ENCODE measurements at places on chromosomes 13 and 19. TPM values are rescaled to one million over a fixed set of nuclear protein-coding genes. Genes with fewer than 3 reads are reported as not detected.

DNA sequence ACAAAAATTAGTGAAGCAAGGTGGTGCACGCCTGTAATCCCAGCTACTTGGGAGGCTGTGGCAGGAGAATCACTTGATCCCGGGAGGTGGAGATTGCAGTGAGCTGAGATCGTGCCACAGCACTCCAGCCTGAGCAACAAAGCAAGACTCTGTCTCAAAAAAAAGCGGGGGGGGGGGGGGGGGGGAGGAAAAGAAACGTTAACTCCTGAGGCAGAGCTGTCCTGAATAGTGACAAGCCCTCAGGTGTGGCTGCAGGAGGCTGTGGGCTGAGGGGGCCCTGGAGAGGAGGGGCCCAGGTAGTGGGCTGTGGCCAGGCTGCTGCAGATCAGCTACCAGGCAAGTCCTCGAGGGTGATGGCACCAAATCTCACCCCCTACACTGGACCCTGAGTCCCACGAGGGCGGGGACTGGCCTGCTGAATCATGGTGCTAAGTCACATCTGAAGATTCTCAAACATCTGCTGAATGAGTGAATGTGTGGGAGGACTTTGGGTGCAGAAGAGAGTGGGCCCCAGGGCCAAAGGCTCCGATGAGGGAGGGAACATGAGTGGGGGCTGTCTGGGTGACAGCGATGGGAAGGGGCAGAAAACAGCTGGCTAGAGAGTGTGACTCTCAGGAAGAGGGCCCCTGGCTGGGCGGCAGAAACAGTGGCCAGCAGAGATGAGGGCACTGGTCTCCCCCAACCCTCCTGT lies 24.6 kb upstream of the ATP1A3 start:
- no peak for DNase-seq

DNA sequence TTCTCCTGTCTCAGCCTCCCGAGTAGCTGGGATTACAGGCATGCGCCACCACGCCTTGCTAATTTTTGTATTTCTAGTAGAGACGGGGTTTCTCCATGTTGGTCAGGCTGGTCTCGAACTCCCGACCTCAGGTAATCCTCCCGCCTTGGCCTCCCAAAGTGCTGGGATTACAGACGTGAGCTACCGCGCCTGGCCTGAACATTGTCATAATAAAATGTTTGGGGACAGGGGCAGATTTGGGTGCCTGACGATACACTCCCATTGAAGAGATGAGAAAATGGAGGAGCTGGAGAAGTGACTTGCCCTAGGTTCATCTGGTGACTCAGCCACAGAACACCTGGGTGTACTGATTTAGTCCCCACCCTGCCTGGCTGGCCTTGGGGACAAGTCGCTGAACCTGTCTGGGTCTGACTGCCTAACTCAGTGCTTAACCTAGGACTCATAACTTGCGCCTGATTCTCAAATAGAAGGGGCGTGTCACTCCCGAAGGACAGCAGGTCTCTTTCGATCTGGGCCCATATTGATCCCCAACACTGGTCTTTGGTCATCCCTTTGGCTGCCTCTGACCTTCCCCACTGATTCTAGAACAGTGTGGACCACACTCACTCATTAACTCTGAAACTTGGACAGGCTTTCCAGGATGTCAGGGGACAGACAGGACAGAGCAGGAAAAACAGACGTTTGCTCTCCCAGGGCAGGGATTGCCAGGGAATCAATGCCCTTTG lies 7.6 kb upstream of the BICRA start:
- no peak for DNase-seq

DNA sequence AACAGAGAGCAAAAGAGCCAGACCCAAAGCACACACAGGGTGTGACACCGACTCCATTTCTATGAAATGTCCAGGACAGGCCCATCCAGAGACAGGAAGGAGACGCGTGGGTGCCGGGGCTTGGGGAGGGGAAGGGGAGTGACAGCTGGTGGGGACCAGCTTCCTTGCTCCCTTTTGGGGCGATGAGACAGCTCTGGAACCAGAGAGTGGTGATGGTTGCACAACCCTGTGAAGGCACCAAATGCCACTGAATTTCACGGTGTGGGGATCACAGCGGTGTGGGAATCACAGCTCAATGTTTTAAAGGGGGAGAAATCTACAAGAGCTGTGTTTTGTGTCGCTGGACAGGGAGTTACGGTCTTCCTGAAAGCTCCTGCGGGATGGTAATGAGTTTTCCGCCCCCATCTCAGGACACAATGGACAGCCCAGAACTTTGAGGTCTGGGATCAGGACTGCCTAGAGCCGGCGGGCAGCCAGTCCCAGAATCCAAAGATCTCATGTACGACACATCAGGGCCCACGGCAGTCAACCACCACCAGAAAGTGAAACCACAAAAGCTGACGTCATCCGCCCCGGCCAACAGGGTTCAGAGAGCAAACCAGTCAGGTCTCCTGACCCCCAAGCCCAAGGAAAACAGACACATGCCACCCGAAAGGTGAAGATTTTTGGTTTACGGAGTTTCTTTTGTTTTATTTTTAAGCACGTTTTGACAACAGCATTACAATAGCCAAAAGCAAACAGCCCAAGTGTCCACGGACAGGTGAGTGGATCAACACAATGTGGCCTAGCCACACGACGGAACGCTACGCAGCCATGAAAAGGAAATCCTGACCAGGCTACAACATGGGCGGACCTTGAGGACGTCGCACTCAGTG lies 7.3 kb downstream of the SGTA start:
- DNase-seq = peak; percentile 65

DNA sequence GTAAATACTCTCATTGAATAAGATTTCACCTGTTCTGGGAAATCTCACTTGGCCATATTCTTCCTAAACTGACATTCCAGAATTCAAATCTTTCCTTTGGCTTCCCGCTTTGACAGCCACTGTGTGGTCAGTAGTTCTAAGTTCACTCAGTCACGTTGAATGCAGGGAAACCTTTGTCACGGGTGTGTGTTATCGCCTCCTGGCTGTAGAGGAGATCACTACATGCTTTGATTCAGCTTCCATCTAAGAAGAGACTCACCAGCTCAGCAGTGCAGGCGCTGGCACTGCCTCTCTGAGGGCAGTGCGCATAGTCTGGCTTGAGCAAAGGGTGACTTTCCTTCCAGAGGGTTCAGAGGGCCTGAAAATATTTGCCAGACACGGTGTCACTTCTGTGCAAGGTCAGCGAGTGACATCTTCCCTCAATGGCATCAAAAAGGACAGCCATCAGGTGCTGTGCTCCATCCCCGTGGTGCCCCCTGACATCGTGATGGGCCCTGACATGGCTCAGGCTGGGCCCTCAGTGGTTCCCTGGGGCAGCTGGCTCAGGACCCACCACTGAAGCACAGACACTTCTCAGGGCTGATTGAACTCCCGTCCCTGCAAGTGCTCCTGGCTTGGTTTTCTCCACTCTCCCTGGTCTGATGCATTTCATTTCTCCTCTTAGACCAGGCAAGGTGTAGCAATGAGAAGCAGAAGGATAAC lies 635.4 kb upstream of the ARGLU1 start:
- no peak for DNase-seq

DNA sequence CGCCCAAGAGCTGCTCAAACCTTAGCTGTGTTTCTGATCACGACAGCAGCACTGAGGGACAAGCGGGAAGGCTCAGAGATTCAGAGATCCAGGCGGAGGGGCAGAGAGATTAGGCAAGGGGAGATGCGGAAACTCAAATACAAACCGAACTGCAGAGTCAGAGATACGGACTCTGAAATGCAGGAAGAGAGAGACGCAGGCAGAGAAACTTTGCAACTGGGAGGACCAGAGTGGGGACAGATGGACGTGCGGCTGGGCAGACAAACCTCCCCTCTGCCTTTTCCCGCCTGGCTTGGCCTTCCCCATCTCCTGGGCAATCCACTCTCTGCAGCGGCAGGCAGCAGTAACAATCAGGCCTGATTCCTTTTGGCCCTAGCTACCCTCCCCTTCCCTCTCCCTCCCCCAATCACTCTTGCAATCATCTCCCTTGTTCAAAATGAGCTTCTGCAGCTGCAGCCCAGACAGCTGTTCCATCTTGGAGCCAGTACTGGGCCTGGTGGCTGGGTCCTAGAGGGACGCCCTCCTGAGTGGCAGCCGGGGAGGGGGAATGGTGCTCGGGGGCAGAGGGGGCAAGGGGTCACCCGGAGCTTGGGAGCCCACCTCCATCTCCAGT lies 29.7 kb downstream of the OLFM2 start:
- no peak for DNase-seq

Gene CGB2
- total RNA-seq = not detected

DNA sequence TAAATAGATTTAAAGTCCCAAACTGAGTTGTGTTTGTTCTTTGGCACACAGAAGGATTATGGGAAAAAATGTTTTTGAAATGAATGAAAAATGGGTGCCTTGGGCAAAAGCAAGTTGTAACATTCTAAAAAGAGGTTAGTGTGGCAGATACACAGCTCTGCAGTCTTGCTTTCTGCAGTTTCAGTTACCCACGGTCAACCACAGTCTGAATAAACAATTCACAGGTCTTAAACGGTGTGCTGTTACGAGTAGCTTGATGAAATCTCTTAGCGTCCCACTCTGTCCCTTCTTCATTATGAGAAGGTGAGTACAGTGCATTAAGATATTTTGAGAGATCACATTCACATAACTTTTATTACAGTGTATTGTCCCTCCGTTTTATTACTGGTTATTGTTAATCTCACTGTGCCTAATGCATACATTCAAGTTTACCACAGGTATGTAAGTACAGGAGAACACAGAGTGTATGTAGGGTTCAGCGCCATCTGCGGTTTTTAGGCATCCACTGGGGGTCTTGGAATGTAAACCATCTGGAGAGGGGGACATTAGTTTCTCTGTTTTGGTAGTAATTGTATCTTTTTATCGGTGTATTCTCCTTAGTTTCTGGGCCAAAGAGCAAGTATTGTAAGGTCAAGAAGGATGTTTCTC lies 8.1 kb downstream of the FARP1 start:
- no peak for DNase-seq

Gene ZNF525
- 2.8 TPM for total RNA-seq

DNA sequence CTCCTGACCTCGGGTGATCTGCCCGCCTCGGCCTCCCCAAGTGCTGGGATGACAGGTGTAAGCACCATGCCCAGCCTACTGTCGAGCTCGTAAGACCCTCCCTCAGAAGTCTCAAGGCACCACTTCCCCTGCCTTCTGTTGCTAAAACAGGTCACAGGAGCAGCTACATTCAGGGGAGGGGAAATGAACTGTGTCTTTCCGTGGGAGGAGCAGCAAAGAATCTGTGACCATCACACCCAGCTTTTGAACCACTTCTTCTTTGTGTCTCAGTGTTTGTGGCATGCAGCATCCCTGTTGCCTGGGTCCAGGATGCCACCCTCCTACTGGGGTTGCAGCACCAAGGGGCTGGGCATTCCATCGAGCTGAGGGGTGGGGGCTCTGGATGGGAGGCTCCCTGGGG lies 7.7 kb upstream of the CSNK1G2 start:
- no peak for DNase-seq

Gene SELENOV
- not detected for total RNA-seq

DNA sequence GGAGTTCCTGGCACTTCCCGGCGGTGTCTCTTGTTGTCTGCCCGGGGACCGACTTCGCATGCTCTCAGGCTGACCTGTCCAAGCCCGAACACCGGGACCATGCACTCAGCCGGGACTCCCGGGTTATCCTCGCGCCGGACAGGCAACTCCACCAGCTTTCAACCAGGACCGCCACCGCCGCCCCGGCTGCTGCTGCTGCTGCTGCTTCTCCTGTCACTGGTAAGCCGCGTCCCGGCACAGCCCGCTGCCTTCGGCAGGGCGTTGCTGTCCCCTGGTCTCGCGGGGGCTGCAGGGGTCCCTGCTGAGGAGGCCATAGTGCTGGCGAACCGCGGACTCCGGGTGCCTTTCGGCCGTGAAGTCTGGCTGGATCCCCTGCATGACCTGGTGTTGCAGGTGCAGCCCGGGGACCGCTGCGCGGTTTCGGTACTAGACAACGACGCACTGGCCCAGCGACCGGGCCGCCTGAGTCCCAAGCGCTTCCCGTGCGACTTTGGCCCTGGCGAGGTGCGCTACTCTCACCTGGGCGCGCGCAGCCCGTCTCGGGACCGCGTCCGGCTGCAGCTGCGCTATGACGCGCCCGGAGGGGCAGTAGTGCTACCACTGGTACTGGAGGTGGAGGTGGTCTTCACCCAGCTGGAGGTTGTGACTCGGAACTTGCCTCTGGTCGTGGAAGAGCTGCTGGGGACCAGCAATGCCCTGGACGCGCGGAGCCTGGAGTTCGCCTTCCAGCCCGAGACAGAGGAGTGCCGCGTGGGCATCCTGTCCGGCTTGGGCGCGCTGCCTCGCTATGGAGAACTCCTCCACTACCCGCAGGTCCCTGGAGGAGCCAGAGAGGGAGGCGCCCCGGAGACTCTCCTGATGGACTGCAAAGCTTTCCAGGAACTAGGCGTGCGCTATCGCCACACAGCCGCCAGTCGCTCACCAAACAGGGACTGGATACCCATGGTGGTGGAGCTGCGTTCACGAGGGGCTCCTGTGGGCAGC lies 661 bp downstream of the FREM2 start:
- DNase-seq = no peak

DNA sequence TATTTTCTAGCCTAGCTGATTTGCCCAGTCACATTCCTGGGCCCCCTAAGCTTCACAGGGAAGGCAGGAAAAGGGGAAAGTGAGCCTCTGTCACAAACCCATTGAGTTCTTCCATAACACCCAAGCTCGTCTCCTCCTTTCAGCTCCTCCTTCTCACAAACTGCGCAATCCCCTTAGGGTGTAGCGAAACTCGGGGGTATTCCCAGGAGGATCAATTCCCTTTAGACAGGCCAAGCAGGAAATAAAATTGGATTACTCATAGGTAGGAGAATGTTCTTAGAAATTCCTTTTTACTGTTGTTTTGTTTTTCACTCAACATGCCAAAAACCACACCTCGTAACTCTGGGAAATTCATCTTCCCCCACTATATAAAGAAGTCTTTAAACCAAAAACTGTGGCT lies 139.3 kb downstream of the IRS2 start:
- DNase-seq = peak; percentile 16

- no peak for DNase-seq
Measured at GRCh38 chr19:29539670-29540069, 13.9 kb downstream of the VSTM2B start.

DNA sequence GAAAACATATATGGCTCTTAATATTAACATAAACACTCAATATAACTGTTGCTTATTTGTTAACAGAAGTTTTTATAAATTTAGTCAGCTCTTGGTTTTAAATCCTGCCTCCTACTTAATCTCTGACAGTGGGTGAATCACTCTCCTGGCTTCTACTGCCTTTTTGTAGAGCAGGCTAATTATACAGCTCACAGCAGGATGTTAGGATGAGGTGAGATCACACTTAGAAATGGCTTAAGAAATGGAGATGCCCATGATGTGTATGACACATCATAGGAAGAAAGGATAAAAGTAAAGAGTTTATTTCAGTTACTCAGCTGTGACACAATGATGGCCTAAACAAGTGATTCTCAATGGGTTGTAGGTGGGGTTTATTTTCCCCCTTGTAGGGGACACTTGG lies 345.6 kb downstream of the SPRY2 start:
- peak; percentile 92 for DNase-seq

DNA sequence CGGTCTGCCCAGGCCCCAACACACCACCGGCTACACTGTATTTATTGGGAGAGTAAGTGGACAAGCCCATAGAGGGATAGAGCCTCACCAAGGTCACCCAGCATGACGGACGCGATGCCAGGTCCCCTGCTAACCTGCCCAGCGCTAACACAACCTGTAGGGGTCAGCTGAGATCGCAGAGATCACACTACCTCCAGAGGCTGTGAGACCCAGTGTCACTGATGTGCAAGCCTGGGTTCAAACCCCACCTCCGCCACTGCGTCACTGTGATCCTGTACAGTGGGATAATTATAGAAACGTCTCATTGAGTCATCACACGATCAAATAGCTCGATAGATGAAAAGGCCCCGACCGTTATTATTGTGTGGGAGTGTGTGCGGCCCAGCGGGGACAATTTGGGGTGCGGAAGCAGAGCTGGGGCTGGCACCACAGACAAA lies 10.6 kb upstream of the TLE2 start:
- no peak for DNase-seq
